ENCODE measurements at places on chromosomes 6 and 20.

GRCh38 chr6:127073222-127073621 is 45.2 kb upstream of the RSPO3 start:
- DNase-seq: no peak

DNA sequence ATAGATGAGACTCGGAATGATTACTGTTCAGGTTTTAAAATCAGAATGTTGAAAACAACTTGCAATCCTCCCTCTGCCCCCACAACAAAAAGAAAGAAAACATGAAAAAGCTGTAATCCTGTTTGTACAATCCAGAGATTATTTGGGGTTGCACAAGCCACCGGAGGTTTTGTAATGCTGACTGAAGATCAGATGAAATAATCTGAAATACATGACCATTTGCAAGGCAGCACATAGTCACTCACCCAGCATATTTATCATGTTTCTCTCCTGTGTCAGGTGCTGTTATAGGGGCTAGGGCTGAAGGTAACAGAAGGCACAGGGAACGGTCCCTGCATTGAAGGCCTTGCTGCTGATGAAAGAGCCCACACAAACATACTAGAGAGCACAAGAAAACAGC is 85.3 kb downstream of the SIM1 start:
- DNase-seq: peak; percentile 5

- no peak for DNase-seq
Observed at GRCh38 chr6:70518723-70519122, 48.0 kb upstream of the SDHAF4 start.

DNA sequence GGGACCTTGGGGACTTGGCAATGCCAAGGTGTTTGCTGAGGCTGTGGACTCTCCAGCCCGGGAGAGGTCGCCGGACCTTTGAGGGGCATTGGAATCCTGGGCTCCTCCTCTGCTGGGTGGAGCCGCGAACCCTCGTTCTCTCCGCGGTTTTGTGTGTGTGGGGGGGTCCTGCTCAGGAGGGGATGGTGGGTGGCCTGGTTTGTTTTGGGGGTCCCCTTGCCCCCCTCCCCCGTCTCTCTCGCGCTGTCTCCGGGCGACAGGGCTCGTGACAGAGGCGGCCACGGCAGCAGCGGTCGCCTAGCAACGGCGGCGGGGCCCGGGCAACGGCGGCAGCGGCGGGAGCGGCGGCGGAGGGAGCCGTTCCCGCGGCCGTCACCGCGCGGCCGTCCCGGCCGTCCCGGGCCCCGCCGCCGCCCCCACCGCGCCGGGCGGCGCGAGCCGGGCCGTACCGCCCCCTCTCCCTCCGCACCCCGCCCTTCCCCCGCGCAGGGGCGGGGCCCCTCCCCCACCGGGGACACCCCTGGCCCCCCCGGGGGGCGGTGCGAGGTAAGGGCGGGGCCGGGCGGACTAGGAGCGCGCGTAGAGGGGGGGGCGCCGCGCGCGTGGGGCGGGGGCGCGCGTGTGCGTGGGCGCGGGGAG is 7.8 kb downstream of the SYNGAP1 start:
- DNase-seq: peak; percentile 27

DNA sequence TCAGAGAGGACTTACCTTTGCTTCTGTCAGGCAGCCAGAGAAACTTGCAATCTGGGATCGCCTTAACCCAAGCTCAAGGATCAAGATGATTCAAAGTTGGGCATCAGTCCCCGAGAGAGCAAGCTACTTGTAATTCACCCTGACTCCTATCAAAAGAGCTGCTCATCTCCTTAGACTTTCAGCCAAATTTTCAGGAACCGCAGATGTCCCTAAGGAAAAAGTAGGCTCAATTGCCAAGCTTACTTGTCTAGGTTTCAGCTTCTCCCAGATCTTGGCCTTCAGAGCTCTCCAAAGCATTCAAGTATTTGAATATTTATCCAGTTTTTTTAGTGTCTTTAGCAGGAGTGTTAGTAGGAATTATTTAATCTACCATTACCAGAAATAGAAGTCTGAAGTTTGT is 434.1 kb upstream of the MMS22L start:
- no peak for DNase-seq

DNA sequence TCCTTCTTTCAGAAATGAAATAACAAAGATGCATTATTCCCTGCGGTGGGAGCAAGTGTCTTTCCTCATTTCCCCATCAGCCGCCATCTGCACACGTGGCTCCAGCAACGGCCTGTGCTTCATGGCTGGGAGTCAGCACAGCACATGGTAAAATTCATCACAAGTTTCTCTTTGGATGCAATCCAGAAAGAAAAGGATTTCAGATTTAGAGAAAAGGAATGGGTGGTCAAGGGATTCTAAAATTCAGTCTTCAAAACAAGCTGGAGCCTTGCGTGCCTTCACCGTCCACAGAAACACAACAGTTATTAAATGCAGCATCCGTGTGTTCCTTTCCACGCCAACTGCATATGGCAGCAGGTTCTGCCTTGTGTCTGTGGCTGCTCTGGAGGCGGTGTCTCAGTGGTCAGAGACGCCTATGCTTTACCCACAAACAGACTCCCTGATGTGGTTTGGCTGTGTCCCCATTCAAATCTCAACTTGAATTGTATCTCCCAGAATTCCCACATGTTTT is 107.6 kb downstream of the THBS2 start:
- DNase-seq: no peak

- DNase-seq: no peak
Observed at GRCh38 chr6:15294504-15294903, 48.6 kb downstream of the JARID2 start.

- no peak for DNase-seq
Observed at GRCh38 chr6:44148306-44148705, 10.3 kb upstream of the CAPN11 start.

GRCh38 chr6:55882718-55883569 is 7.6 kb upstream of the BMP5 start:
- DNase-seq: no peak

- DNase-seq: no peak
Observed at GRCh38 chr6:144346719-144347447, 61.7 kb downstream of the UTRN start.

- no peak for DNase-seq
Observed at GRCh38 chr6:1346101-1346500, 34.2 kb downstream of the FOXQ1 start.

GRCh38 chr20:63941282-63942081 is 14.7 kb downstream of the UCKL1 start:
- DNase-seq: peak; percentile 92

DNA sequence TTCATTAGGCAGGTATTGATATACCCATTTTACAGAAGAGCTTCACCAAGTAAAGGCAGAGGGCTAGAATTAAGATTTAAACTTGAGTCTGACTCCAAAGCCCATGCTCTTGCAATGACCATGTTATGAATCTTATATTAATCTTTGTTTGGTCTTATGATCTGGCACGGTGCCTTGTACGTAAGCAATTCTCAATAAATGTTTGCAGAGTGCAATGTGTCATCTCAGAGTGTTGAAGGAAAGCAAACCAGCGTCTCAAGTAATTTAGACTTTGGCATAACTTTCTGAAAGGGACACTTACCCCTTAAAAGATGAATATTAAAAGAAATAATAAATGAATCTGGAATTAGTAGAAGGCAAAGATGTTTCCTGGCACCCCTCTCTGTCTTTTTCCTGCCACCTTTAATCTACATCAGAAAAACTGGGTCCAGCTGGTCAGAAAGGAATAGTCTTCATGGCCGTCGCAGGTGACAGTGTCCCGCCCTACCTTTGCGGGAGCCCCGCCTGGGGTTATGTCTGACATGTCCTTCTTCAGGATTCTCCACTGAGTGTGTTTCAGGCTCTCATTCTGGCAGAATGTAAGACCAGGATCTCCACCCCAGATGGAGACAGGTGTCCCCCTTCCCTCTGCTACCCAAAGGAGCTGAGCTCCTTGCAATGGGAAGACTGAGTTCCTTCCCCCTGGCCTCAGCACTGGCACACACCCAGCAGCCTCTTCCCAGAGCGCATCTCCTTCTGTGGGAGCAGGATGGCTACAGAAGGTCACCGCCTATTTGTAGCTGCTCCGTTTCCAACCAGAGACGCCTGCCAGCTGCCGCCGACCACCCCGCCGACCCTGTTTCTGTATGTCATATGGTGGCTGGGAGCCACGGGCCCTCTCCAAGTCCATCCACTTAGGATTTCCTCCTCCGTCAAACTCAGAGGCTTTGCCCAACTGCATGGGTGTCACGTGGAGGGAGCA is 266.3 kb upstream of the ECI2 start:
- DNase-seq: no peak

DNA sequence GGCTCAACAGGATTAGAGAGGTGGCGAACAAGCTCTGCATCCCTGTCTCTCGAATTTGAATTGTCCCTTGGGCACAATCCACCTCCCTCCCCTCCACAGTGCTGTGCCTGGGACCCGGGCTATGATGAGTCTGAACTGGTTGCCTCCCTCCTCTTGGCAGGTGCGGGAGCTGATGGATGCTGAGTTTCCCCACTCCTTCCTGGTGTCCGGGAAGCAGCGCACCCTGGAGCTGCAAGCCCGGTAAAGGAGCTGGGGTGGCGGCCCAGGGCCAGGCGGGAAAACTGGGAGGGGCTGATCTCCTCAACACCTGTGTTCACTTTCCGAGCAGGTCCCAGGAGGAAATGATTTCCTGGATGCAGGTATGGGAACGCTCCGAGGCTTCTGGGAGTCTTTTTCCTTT is 14.9 kb downstream of the FGD2 start:
- DNase-seq: no peak

- DNase-seq: no peak
Observed at GRCh38 chr20:44862286-44862685, 23.2 kb upstream of the YWHAB start.

DNA sequence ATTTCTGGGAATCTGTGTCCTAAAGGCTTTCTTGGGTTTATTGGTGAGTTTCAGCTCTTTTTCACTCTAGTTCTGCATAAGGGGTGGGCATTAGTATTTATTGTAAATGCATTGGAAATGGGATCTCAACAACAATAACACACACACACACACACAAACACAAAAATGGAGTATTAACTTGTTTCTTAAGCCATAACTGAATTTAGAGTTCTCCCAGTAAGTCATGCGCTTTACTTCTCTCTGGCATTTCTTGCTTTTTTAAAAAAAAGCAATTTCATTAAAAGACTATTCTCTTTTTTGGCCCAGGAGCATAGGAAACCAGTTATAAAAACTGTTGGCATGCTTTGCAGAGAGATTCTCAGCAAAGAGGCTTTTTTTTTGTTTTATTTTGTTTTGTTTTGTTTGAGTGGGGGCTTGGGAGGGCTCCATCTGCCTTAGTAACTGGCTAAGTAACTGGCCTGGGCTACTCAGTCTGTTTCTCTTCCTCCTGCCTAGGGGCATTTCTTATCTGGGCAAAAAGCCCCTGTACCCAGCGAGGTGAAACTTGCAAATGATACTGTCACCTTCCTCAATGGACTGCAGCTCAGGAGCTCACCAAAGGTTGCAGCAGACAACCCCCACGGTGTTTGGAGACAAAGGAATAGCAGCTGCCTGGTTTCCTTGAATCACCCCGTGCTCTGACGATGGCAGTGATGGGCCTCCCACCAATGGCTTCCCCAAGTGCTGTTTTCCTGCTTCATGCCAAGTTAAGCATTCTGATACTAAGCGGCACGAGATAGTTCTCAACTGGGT is 128.5 kb downstream of the BCAS1 start:
- no peak for DNase-seq

DNA sequence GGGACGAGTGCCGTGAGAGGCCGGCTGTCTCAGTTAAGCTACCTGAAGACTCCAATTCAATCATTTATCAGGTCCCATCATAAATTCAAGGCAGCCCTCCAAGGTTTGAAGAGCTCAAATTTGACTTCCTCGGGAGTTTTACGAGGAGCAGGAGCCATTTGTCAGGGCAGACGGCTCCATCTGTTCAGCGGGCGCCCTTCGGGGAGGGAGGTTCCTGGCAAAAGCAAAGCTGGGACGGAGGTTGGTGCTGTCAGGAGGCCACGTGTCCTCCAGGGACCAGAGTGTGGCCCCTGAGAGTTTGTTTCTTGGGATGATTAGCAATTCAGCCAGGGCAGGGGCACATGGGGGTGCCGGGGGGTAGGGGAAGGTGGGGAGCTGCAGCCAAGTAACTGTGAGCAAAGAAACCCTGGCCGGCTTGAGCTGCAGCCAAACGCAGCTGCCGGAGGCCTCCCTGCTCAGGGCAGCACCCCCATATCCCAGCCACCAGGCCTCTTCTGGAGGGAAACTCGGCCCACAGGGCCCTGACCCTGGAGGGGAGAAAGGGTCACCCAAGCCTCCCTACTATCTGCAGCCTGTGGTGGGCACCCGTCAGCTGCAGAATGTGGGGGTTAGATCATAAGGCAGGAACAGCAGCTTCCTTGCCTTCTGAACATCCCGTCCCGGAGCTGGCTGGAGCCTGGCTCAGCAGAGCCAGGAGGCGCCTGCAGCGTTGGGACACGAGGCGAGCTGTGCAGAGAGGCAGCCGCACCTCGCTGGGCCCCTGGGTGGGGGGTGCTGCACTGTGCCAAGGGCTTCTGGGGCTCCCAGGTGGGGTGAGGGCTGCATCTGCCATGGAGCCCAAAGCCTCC is 63.6 kb upstream of the GATA5 start:
- no peak for DNase-seq

GRCh38 chr6:43977404-43978111 is 149.7 kb downstream of the MRPL14 start:
- no peak for DNase-seq

DNA sequence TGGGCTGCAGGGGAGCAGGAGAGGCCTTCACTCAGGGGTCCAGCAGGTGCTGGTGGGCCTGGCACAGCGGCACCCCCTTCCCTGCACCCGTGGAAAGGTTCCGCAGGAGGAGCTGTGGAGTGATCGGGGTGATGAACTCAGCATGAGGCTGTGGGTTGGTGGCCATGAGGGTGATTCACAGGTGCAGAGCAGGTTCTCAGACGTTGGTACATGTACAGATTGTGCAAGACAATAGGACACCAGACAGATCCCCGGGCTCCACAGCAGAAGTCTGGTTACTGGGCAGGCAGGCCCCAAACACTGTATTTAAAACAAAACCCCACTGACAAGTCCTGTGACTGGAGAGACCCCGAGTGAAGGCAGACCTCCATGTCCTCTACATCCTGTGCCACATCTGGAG is 151.6 kb upstream of the CDH4 start:
- no peak for DNase-seq

DNA sequence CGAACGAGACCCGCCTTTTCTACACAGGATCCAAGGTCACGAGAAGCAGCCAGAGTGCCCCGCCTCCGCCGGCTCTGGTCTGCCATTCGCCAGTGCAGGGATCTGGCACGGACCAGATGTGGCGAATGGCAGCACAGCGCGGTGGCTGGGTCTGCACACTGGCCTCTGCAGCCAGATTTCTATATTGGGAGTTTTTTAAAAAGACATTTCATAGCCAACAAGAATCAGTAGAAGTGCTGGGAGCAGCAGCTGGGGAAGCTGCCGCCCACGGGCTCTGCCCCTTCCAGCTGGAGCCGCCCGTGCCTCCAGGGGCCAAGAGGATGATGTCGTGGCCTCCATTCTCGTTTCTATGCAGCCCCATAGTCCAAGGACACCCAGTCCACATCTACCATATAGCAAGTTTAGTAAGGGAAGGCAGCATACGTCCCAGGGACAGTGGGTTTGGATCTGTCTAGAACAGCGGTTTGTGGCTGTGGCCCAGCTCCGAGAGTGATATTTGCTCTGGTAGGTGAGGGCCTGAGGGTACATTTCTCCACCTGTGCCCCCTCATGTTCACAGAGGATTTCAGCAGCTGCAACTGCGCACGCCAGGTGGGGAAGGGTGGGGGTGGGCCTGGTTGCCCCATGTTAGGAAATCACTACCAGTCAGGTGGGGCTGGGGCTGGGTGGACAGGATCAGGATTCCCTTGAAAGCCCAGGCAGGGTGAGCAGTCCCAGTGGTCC is 333.7 kb downstream of the ZFAND3 start:
- no peak for DNase-seq

- no peak for DNase-seq
Observed at GRCh38 chr6:46583081-46583480, 69.5 kb downstream of the CYP39A1 start.

- DNase-seq: no peak
Observed at GRCh38 chr6:157020398-157020797, 243.2 kb downstream of the ARID1B start.

- DNase-seq: no peak
Observed at GRCh38 chr6:111995404-111995803, 58.5 kb upstream of the CCN6 start.
